NCI-H187 treated with DMSO at 0.1 percent for 48 hours (cell line): ENCODE measurements at places on chromosomes 16 and 17.

DNA sequence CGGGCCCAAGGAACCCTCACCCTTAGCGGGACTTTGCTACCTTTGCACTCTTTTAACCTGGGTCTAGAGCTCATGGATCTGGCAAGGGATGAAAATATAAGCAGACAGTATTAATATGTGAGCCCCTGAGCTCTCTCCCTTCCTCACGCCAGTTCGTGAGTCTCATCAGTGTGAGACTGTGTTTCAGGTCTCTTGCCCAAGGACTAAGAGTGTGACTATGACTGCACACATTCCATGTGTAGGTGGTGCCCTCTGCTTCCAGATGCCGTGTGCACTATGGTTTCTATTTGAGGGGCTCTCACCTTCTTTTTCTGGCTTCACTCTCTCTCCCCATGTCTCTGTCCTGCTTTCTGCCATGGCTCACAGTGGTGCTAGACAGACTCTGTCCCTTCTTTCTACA is 40.5 kb downstream of the DHRS7B start:
- DNase-seq = no peak

- DNase-seq = peak; percentile 70
Measured at GRCh38 chr17:49565948-49566491, 9.7 kb upstream of the NXPH3 start.

DNA sequence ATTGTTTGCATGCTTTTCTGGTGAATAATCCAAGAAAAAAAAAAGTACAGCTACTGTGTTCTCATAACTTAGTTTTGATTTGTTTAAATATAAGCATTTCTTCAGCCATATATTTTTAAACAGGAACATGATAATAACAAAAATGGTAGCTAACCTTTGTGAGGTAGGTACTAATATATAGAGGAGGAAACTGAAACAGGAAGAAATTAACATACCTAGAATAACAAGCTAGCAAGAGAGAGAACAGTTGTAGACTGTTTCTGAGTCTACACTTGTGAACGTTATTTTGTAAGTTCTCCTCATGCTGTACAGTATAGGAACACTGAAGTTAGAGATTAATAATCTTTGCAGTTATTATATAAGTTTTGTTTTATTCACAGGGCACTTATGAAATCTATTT is 49.3 kb downstream of the NSRP1 start:
- no peak for DNase-seq

DNA sequence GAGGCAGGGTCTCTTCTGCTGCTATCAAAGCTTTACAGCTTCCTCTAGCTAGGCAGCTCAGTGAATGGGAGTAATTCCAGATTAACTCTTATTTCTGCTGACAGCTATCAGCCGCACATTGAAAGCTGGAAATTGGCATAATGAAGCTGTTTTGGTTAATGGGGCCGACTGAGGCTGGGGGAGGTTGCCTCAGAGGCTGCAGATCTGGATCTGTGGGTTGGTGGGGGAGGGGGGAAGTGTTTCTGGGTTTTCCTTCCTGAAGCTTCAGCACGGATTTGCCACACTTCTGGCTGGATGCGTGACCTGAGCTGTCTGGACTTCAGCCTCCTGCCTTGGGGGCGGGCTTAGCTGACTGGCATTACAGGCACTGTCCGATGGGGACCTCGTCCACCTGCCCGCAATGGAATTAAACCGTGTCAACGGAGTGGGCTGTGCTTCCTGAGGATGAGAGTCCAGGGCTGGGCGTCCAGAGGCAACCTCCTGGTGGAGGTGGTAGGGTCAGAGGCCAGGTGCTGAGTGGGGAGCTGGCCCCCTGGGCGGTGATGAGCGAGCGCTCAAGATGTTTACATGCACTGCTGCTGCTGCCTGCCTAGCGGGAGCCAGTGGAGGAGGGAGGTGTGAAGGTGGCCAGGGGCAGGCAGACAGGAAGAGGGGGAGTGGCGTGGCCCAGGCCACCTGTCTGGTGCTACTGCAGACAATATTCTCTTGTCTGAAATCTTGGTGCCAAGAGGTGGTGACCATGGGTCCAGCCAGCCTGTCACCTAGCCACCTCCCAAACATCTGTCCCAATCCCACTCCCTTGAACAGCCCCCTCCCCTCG is 6.7 kb upstream of the ABCC3 start:
- no peak for DNase-seq

- DNase-seq = no peak
Measured at GRCh38 chr17:35238821-35239220, 4.1 kb upstream of the SLFN5 start.

- no peak for DNase-seq
Measured at GRCh38 chr16:77820340-77820739, 32.0 kb downstream of the VAT1L start.
